ENCODE measurements at places on chromosomes 2 and 18.
A peak's percentile ranks its signal among the peaks of the same experiment; 100 is the strongest.

DNA sequence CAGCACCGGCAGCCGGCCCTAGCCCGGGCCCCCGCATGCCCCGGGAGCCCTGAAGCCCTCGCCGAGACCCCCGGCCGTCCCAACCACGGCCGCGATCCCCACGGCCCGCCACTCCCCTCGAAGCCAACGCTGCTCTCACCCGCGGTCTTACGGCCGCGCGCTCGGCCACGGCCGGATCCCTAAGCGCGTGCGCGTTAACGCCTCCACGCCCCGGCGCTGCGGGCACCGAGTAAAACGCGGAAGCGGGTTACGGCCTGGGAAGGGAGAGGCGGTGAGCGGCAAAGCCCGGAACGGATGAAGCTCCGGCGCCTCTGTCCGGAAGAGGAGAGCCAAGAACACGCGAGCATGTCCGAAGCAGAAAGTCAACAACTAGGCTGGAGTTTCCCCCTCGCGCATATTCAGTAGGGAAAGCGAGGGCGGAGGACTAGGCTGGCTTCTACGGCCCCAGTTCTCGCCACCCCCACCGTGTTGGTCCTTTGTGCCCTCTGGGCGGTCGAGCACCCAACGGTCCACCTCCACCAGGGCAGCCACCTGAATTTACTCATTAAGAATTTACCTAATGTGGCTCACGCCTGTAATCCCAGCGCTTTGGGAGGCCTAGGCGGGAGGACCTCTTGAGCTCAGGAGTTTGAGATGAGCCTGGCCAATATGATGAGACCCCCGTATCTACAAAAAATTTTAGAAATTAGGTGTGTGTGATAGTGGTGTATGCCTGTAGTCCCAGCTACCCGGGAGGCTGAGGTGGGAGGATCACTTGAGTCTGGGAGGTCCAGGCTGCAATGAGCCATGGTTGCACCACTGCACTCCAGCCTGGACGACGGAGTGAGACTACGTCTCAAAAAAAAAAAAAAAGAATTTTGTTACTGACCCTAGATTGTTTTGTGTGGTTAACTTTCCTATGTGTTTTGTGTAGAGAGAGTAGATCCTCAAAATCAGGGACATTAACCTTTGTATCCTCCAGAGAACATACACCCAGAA, at the start of gene KANSL3:
Gene KANSL3, minus strand, starts transcription at position 169 of the 978 bp plus-strand sequence. CDS start 1,177 bp downstream, outside the sequence.
- DNase-seq: peak; percentile 96

GRCh38 chr2:132910432-132910831, 240.4 kb upstream of the LYPD1 start:
- no peak for DNase-seq

GRCh38 chr18:55024564-55024963, 65.3 kb upstream of the CCDC68 start:
- DNase-seq: no peak

DNA sequence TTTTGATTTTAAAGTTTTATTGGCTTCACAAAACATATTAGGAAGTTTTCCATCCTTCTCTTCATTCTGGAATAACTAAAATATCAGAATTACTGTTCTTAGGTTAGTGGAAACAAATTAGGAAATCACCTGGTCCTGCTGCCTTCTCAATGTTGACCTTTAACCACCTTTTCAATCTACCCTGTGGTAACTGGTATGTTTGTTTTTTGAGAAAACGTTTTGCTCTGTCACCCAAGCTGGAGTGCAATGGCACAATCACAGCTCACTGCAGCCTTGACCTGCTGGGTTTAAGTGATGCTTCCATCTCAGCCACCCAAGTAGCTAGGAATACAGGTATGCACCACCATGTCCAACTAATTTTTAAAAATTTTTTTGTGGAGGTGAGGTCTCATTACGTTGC, 28.4 kb downstream of the ACYP2 start:
- DNase-seq: no peak

- DNase-seq: no peak
These were observed 722.4 kb downstream of the NRXN1 start for GRCh38 chr2:50309503-50309902.

GRCh38 chr18:44673256-44673880, 7.3 kb upstream of the SETBP1 start:
- DNase-seq: no peak
